ACHN (cell line): ENCODE measurements at places on chromosomes 7 and 10.

- DNase-seq = no peak
Observed at GRCh38 chr7:46319841-46320240, 398.8 kb upstream of the IGFBP3 start.

DNA sequence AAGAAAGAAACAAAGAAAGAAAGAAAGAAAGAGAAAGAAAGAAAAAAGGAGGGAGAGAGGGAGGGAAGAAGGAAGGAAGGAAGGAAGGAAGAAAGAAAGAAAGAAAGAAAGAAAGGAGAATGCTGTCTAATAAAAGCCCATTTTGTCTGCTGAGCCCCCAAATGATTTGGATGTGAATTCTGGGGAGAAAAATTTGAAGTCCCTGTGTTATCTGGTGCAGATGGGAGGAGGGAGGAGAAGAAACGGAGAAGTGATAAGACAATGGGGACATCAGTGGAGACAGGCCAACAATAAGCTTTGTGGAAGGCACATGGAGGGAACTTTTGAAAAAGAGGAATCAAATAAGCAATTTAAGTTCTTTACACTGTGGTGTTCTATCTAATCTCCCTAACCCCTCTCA, 24.6 kb upstream of the TMEM273 start:
- no peak for DNase-seq

DNA sequence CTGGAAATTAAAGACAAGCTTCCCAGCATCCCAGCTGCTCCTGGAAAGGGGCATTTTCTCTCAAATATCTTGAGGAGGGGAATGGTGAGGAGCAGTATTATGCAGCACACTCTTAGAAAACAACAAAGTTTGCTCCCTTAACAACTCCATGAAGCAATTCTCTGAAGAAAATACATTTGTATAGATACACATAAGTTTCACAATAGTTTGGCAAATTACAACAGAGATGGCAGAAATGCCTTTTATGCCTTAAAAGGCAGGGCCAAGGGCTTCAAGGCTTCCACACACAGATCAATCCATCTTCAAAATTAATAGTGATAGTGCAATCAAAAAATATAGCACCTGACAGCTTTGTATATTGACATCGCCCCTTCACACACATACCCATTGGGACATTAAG, 12.2 kb downstream of the DGKI start:
- no peak for DNase-seq

GRCh38 chr10:132447446-132448247, 50.6 kb downstream of the PWWP2B start:
- DNase-seq = peak; percentile 43

GRCh38 chr7:80611353-80611752, 27.1 kb upstream of the CD36 start:
- no peak for DNase-seq

GRCh38 chr7:80991654-80992053, 72.8 kb upstream of the SEMA3C start:
- no peak for DNase-seq

DNA sequence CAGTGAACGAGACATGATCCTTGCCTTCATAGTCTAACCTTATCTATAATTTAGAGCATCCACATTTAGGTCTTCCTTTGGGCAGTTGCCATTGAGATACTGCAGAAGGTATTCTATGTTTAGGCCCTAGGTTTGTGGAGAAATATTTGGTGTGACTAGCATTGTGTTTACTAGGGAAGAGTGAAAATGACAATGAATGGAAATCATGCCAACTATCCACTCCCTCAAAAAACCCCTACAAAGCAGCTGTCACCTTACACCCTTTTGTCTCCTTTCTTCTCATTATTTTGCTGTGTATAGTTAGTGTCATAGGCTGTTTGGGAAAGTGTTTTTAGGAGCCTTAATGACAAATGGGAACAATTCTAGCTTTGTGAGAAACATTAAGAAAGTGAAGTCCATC, 3.2 kb downstream of the CCNJ start:
- no peak for DNase-seq

DNA sequence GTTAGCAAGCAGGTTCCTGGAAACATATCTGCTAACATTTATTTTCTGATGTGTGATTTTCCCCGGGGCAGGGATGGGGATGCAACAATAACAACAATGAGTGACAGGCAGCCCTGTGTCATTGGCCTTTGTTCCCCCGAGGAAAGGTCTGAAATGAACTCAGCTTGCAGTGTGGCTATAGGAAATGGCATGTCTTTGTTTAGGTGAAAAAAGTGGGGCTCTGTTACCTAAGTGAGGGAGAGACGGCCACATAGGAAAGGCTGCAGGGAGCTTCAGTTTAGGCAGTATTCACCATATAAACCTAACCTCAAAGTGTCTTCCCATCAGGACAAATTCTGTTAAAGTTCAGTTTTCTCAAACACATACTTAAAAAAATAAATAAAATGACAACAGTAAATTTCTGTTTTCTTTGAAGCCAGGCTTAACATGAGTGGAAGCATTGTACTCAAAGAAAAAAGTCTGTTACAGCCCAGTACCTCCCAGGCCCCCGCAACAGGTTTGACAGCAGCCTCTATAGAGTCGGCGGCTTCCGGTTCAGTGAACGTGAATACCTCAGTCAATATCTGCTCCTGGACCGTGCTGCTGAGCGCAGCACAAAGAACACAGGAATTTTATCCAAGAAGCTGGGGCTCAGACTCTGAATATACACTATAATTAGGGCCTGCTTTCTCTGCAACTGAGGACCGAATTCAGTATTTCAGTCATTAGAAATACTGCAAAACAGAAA, 168.3 kb downstream of the GLI3 start:
- DNase-seq = no peak

GRCh38 chr10:102151774-102152544, at the start of gene NOLC1:
Gene NOLC1, plus strand, starts transcription at chr10:102152389. Its CDS starts 22 bp downstream, at chr10:102152411.
- peak; percentile 100 for DNase-seq

- no peak for DNase-seq
Observed at GRCh38 chr7:79282882-79283602, 170.4 kb downstream of the MAGI2 start.

DNA sequence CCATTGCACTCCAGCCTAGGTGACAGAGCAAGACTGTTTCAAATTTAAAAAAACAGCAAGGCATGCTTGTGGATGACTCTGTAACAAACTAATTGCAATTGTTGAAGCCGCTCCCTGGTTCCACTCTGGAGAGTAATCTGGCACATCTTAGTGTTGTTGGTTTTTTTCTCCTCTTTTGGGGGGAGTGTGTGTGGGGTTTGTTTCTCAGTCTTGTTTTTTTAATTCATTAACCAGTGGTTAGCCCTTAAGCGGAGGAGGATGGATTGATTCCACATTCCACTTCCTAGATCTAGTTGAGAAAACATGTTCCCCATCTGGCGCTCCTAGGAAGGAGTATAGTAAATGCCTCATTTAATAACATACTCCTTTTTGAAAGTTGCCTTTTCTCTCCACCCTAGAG, 8.6 kb upstream of the ZNF713 start:
- no peak for DNase-seq

DNA sequence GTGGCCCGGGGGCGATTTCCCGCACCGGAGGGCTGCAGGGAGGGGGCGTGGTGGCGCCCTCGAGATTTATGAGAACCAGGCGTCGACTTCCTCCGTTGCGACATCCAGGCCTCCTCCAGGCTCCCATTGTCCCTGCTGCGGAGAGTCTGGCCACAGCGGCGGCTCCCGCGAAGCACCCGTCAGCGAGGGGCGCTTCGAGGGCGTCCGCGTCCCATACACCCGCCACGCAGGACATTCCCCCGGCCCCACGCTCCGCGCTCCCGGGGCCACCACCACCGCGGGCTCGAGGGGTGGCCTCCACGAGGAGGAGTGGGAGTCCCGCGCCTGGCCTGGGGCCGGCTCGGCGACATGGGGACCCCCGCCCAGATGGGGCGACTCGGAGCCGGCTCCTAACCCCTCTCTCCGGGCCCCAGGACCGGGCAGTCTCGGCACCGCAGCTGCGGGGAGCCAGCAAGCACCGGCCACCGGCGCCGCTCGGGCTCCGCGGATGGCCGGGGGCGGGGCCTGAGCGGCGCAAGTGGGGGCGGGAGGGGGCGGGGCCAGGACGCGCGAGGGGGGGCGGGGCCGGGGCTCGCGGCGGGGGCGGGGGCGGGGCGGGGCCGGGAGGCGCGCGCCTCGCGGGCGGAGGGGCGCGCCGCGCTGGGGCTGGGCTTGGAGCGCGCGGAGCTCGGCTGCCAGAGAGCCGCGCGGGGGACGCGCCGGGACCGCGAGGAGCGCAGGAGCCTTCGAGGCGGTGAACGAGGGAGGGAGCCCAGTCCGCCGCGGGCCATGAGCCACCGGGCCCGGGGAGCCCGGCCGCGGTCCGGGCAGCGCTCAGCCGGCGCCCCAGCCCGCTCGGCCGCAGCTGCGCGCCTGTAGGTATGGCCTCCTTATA, at the start of gene SH2B2:
Gene SH2B2, plus strand, starts transcription at position 632 of the 874 bp plus-strand sequence. CDS start 13,683 bp downstream, outside the sequence.
- peak; percentile 77 for DNase-seq

DNA sequence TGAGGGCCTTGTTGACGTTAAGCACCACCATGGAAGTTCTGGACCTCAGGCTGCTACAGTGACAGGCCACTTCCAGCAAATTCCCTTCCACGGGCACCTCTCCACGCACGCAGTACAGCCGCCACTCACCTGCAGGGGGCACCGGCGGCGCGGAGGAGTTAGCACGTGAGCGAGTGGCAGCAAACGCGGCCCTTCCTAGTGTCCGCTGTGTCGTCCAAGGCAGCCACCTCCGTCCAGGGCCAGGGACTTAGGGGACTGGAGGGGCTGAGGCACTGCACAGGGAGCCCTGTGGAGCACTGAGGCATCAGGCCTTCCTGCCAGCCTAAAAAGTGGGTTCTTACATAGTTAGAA, 164.4 kb downstream of the SVIL start:
- DNase-seq = peak; percentile 14

DNA sequence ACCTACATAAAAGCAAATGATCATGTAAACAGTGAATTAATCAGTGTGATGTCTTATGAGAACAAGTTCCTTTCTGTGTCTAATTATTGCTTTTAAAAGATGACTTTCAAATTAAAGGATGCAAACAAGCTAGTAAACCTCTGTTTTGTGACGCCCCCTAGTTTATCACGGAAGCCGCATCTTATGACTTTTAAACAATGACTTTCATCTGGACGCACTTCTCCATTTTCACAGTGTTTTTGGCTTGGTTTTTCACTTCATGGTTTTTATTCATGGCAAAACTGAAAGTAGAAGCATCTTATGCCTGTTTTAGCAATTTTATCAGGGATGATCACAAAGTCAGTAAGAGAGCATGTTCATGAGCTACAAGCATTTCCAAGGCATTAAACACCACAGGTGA, 35.0 kb downstream of the ITGA8 start:
- DNase-seq = no peak

DNA sequence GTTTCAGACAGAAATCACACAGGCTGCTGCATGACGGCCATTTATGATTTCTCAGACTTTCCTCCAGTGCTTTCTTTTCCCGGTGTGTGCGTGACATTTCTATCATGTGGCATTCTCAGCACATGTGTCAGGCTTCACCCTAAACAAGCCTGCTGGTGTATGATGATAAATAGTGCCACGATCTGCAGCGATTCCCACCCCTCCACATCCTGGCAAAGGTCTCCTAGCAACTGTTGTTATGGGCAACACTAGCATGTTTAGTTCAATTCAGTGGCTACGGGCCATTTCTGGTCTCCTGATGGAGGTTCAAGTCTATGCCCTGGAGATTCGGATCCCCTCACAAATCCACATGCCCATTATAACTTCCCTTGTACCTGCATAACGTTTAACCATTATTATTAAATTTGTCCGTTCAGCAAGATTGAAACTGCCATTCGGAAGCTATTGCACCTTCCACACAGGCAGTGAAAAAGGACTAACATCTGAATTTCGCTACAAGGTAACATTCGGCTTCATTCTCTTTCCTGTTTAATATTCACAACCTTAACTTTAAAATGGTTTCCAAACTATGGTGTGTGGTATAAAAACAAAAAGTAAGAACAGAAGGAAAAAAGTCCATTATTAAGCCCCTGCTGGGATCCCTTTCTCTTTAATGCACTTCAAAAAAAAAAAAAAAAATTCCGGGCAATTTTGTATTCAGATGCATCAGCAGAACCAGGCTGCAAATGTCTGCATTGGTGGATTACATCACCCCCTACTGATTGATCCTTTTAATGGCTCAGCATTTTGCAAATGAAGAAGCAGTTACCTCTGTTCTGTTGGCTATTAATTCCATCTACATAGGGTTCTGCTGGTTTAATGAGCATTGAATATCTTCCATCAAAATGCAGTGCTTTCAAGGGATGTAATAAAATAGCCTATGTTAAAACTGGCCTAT, 90.2 kb downstream of the FRMD4A start:
- DNase-seq = peak; percentile 48

- DNase-seq = no peak
Observed at GRCh38 chr7:122155566-122155965, 11.5 kb upstream of the AASS start.

- DNase-seq = peak; percentile 52
Observed at GRCh38 chr10:17430647-17431355, 23.6 kb downstream of the ST8SIA6 start.

DNA sequence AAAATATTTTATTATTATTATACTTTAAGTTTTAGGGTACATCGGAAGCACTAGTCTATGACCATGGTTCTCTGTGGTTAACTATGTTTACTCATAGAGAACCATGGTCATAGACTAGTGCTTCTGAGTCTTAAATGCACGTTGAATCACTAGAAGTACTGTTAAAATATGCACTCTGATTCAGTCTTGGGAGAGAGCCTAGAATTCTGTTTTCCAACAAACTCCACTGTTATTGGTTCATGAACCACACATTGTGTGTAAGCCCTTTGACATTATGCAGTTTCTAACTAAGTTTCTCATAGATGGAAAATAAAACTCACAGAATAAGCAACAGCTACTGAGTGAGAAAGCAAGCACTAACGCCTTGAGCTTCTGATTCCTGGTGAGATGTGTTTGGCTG, 1120.6 kb downstream of the SORCS1 start:
- DNase-seq = peak; percentile 10

DNA sequence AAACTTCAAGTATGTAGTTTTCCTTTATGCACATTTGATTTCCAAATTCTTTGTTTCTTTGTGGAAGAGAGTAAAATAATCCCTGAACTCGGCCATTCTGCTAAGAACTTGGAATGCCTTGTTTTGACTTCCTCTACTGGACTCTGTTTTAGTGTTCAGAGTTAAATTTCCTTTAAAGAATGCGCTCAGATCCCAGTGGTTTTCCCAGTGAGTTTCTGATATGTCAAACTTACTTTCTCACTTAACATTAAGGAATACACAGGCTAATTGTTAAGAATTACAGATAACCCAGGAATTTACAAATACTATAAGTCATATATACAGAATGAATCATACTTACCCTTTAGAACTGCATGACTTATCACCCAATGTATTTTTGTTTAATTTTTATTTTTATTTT, 1067.6 kb upstream of the CELF2 start:
- no peak for DNase-seq
